ENCODE measurements at places on chromosomes 12 and 14.
A peak's percentile ranks its signal among the peaks of the same experiment; 100 is the strongest.

DNA sequence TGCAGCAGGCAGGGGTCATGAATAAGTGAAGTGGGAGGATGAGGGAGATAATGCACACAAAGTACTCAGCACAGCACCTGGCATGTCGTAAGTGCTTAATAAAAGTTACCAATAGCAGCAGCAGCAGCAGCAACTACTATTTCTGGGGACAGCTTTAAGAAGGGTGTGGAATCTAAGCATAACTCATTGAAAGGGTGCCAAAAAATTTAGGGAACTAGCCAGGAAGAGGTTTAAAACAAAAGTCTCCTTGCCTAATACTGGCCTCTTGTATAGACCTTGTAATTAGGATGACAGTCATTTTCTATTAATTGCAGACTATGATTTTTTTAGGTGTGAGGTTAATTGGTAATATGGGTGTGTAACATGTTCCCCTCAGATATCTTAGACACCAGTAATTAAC is 179.9 kb downstream of the PTPN11 start:
- no peak for DNase-seq

DNA sequence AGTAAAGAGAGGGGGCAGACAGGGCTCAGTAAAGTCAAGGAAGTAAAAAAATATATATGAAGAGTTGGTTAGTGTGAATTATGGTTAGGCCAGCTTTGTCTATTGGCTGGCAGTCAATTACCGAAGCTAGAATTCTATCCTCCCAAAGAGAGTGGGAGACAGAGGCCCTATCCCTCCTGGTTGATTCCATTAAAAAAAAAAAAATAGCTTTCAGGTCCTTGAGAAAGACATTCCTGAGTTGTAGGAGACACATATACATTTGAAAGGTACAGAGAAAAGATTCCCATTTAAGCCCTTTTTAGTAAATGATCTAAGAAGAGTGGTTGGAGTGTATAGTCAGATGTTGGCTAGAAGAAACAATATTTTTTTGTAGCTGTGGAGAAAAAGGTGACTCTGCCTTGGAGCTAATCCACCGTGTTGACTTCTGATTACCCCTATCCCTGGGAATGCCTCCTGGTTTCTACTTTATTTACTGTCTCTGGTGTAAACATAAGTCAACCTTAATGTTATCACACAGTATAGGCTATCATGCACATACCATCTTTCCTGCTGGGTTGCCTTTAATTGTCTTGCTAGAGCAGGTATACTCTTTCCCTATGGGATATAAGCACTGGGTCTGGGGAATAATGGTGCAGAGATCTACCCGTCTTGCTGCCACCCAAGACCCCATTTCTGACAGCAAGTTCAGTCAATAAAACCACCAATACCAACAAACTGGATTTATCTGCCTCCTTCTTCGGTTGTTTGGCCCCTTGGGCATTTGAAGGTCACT is 859.9 kb upstream of the ATXN7L3B start:
- no peak for DNase-seq

DNA sequence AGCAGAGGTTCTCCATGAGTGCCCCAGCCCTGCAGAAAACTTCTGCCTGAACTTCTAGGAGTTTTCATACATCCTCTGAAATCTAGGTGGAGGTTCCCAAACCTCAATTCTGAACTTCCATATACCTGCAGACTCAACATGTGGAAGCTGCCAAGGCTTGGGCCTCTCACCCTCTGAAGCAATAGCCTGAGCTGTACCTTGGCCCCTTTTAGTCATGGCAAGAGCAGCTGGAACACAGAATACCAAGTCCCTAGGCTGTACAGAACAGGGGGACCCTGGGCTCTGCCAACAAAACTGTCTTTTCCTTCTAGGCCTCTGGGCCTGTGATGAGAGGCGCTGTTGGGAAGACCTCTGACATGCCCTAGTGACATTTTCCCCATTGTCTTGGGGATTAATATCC is 494.3 kb upstream of the FOXG1 start:
- DNase-seq: no peak

- DNase-seq: no peak
Observed at GRCh38 chr14:50092006-50092555, 24.3 kb downstream of the VCPKMT start.

DNA sequence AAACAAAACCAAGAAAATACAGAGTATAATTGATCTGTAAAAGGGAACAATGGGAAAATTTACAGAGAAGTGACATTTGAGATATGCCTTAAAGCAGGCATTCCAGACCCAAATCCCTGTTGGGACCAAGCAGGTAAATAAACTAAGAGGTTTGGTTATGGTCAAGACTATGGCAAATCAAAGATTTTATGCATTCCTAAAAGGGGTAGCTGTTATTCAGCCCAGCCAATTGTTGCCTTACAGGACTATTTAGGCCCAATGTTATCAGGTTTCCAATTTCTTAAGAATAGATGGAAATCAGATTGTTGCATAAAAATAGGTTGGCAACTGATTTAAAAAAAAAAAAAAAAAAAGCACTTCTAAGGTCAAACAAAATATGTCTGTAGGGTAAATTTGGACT is 5.3 kb downstream of the DNAI7 start:
- no peak for DNase-seq

DNA sequence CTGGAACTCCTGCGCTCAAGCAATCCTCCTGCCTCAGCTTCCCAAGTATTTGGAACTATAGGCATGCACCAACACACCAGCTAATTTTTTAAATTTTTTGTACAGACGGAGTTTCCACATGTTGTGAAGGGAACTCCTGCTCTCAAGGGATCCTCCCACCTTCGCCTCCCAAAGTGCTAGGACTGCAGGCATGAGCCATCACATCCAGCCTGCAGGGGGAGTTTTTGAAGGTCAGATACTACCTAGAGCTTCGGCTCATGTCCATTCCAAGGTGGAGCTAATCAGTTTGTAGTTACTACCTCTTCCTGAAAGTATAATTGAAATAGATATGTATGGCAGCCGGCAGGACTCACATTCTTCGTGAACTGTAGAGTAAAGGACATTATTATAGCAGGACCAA is 3.7 kb upstream of the TAS2R19 start:
- no peak for DNase-seq

- DNase-seq: no peak
Observed at GRCh38 chr12:18468246-18469075, 207.1 kb downstream of the PIK3C2G start.

- DNase-seq: peak; percentile 57
Observed at GRCh38 chr14:102516531-102517391, 7.2 kb upstream of the ANKRD9 start.

- DNase-seq: no peak
Observed at GRCh38 chr12:108237272-108237671, 101.8 kb downstream of the CMKLR1 start.

GRCh38 chr12:107418981-107419380 is 266.6 kb upstream of the PWP1 start:
- DNase-seq: no peak

GRCh38 chr12:106566771-106567170 is 16.0 kb upstream of the RFX4 start:
- no peak for DNase-seq

DNA sequence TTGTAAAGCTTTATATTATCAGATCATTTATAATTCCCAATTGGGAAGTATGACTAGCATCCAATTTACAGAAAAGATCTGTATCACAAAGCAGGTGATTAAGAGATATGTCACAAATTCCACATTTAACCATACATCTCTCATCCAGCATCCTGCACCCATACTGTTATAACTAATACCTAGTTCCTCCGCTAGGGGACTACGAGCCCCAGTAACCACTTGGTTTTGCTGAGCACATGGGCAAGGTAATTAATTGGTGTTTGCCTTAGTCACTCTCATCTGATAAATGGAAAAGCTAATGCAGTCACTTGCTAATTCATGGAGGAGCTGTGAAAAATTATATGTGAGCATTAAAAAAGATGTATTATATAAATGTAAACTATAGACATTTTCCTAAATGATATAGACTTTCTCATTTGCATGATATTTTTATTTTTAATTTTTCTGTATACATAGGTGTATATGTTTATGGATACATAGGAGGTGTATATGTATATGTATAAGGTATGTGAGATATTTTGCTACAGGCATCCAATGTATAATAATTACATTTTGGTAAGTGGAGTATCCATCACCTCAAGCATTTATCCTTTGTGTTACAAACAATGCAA is 1031.8 kb downstream of the GALC start:
- DNase-seq: no peak

GRCh38 chr12:40693207-40693821 is 1.1 kb downstream of the CNTN1 start:
- DNase-seq: no peak

- DNase-seq: no peak
Observed at GRCh38 chr12:96025518-96025917, 9.9 kb downstream of the LTA4H start.

- DNase-seq: peak; percentile 83
Observed at GRCh38 chr12:49538510-49539403, at the start of gene KCNH3. Gene KCNH3 (plus strand): TSS chr12:49539030. CDS start chr12:49539417, 387 bp downstream.

- peak; percentile 39 for DNase-seq
Observed at GRCh38 chr14:93764211-93764659, 24.1 kb downstream of the PRIMA1 start.

DNA sequence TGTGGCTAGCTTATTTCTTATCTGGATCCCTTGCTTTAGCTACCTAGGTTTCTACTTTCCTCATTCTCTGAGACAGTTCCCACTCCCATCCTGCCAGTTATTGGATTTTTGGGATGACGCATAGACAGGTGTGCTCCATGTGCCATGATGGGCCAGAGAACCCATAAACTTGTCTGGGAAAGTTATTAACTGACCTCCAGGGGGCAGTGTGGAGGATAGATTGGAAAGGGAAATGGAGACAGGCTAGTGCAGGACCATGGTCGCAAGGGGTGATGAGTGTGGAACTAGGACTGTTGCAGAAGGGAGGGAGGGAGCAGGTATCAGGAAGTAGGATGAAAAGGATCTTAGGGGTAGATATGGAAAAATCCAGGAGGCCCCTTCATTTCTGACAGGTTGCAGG is 80.3 kb downstream of the ESRRB start:
- DNase-seq: no peak

GRCh38 chr12:88272456-88272855 is 130.3 kb downstream of the TMTC3 start:
- DNase-seq: no peak

DNA sequence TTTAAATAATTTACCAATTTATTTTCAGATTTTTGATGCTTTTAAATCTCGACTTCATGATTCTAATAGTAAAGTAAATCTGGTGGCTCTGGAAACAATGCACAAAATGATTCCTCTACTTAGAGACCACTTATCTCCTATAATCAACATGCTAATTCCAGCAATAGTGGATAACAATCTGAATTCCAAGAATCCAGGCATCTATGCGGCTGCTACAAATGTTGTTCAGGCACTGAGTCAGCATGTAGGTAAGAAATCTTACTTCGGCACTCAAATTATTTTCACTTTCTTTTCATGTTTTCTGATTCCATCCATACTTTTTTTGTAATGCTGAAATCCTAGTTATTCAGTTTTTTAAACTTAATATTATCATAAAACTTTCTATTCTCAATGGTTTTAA is 15.5 kb upstream of the PRPF39 start:
- DNase-seq: no peak

DNA sequence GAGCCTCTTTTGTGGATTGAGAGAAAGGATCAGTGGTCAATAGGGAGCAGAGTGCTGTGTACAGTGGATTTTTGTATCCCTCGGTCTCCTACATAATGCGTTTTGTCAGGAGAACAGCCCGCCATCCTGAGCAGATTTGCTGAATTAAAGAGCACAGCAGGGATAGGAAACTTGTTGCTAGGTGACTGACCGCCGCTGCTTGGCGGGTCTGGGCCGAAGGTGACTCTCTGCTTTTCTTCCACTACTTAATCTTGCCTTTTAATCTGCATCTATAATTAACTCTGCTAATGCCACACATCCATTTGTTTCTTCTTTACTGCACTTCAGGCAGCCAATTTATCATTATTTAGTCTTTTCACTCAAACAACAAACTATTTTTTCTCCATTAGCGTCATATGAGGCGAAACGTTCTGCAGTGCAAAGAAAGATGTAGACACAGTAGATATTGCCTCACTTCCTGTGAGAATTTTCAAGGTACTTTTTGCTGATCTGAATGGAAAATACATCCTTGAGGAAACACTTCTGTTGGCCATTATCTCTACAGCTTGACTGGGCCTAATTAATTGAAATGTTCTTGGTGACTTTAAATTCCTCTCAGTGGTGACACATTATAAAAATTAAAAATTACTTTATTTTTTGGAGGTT is 108.0 kb downstream of the PPM1A start:
- DNase-seq: no peak

DNA sequence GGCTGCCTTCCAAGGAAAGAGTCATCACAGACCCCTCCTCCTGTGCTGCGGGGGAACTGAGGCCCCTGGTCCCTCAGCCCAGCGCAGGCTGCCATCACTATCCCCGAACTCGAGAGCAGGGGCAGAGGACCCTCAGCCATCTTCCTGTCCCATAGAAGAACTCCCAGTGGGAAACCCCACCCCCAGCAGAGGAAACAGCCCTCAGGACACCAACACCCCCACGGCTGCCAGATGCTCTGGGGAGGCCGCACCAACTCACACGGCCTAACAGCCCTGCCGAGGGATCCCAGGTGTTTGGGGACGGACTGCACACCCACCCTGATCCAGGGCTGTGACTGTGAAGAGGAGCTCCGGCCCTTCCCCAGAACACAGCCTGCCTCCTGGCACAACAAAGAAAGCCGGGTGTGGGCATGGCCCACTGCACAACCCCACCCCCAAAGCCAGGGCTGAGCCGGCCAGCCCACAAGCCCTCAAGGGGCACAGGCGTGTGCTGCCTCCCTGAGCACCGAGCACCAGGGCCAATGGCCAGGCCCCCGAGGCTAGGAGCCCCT is 16.3 kb upstream of the C14orf180 start:
- DNase-seq: no peak

- DNase-seq: peak; percentile 46
Observed at GRCh38 chr14:94051115-94051514, 25.0 kb downstream of the OTUB2 start.

- no peak for DNase-seq
Observed at GRCh38 chr12:72753571-72753970, 481.4 kb downstream of the TRHDE start.

DNA sequence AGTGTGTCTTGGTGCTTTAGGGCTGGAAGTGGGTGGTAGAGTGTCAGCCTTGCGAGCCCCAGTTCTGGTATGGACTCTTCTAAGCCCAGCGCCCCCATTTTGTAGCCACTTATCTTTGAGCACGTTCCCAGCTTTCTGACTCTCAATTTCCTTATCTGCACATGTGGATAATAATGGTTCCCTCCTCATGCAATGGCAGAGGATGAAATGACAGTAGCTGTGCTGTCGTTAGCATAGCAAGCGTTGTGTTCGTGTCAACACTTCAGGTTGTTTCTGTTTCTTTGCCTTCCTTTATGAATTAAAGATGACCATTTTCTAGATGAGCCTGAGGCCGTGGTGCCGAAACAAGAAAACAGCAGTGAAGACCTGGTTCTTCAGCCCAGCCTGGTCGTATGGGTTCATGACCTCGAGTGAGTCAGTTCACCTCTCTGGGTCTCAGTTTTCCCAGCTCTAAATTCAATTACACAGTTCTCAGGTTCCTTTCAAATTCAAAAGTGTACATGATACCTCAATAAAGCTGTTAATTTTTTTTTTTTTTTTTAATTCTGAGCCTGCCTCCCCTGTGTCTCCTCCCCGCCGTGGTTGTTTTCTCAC is 233.0 kb downstream of the SLC41A2 start:
- no peak for DNase-seq

GRCh38 chr12:92987846-92988621 is 58.9 kb upstream of the EEA1 start:
- peak; percentile 25 for DNase-seq

GRCh38 chr14:89356927-89357326 is 60.1 kb downstream of the FOXN3 start:
- DNase-seq: no peak

Measured in left ventricle myocardium inferior (tissue), 1 donor.